ENCODE measurements at places on chromosomes 6 and 20. TPM values are rescaled to one million over a fixed set of nuclear protein-coding genes. Genes with fewer than 3 reads are reported as not detected.

DNA sequence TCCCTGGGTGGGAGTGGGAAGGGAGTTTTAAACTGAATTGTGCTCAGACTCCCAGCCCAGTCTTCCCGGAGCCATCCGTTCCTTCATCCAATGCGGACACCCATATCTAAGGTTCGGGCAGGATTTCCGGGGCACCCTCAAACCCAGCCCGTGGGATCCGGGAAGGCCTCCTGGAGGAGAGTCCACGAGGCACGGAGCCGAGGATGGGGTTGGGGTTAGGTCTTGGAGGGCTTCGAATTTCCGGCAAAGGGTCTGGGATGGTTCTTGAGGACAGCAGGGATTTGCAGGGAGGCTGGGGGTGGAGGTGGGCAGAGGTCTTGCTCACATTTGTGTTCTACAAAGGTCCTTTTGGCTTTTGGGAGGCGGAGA, 49.5 kb upstream of the SLC32A1 start:
- DNase-seq: no peak

GRCh38 chr6:134464690-134465411, 146.9 kb upstream of the SGK1 start:
- no peak for DNase-seq

GRCh38 chr6:157428427-157429202, 47.6 kb downstream of the ZDHHC14 start:
- DNase-seq: no peak

- DNase-seq: no peak
Observed at GRCh38 chr6:117078624-117079023, 186.7 kb upstream of the VGLL2 start.

DNA sequence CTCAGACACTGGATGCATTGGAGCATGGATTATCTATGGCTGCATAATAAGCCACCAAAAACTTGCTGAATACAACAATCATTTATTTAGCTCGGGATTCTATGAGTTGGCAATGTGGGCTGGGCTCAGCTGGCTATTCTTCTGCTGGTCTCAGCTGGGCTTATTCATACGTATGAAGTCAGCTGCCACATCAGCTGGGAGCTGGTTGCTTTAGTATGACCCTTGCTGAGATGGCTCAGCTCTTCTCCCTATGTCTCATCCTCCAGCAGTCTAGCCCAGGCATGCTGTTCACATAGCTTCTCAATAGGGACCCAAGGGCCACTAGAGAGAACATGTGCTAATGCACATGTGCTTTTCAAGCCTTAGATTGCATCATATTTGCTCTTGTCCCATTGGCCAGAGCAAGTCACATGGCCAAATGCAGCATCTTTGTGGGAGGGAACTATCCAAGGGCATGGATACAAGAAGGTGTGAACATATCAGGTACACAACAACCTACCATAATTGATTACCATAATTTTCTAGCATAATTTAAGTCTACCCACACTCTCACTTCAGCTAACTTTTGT, 444.6 kb downstream of the KIF16B start:
- DNase-seq: no peak

GRCh38 chr20:38447931-38448675, 13.0 kb upstream of the SNHG17 start:
- no peak for DNase-seq

DNA sequence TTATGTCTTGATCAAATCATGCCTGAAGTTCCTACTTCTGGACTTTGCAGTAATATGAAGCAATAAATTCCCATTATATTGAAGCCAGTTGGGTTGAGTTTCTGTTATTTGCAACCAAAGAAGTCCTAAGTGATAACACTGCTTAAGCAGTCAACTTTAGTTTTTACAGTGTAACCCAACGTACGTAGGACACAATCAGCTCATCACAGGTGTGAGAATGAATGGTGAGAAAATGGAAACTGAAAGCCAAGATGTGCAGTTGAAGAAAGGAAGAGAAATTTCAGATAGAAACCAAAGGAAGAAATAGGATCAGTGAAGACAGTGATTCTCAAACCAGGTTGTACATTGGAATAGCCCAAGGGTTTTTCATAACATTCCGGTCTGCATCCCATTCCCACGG, 211.4 kb upstream of the ZFP64 start:
- DNase-seq: no peak

DNA sequence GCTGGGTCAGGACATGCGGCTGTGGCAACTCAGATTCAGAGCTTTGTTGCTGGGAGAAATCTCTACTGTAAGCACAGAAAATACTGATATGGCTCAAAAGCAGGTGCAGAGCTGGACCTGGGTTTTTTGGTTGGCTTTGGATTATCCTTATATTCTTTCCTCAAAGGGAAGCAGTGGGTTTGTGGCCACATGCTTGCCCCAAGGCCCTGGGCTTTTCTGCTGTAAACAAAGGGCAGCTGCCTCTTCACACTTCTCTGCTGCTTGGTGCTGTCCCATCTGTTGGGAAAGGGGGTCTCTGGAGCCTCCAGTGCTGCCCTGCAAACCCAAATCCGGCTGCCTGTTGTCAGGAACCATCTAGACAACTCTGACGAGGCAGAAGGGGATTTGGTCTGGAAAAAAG, 52.4 kb downstream of the ANKRD6 start:
- no peak for DNase-seq

Gene SLC2A10
- total RNA-seq: 6.7 TPM
